Esophagus squamous epithelium (tissue), 5 donors: ENCODE measurements at places on chromosomes 6 and 20.

- no peak for DNase-seq
These were observed 193.2 kb downstream of the OGFRL1 start for GRCh38 chr6:71481801-71482200.

- no peak for DNase-seq
These were observed 33.3 kb upstream of the SYNDIG1 start for GRCh38 chr20:24436160-24436559.

GRCh38 chr6:54403096-54403495 is 94.9 kb downstream of the TINAG start:
- DNase-seq = no peak

DNA sequence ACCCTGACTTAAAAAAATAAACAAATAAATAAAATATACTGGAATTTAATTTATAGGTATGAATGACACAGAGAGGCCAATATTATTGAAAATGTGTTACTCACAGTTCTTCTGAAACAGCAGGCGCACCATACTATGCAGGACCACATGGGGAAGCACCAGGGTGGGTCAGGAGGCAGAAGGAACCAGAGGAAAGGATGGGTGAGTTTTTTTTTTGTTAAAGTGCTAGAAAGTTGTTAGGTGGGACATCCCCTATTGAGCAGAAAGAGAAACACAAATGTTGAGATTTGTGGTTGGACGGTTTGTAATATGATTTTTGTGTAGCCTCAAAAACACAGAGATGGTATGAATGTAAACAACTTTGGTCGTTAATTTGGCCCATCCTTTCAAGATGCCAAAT is 26.0 kb downstream of the PTPRA start:
- no peak for DNase-seq

- no peak for DNase-seq
These were observed 1.9 kb upstream of the NFKBIE start for GRCh38 chr6:44267252-44267651.

DNA sequence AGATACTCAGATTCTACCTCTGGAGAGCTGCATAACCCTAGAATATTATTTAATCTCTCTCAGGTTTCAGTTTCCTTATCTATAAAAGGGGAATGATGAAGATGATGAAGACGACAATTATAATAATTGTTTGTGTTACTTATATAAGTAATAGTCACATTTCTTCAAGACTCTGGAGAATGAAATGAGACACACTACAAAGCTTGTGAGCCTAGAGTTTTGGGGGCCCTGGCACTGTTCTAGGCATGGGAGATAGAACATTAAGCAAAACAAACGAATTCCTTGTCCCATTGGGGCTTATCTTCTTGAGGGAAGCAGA is 5.4 kb upstream of the ZNF217 start:
- DNase-seq = no peak

DNA sequence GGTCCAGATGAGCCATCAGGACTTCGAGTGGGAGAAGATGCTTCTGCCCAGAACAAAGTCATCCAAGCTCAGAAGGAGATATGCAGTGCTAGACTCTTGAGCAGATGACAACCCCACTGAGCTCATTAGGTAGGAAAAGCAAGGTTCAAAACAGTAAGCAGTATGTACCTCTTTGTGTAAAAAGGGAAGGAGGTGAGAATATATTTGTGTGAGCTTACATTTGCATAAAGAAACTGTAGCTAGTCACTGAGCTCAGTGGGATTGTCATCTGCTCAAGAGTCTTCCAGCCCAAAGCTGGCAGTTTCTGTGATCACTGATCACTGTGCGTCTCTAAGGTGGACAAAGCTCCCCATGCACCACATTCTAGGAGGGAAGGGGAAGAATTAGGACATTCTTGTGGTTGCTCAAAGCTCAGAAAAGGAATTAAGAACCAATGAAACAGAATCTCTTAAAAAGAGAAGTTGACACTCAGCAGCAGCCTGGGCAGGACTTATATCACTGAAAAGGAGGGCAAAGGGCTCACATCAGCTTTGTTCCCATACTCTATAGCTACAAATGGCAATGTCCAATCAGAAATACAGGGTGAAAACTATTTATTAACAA is 90.0 kb upstream of the MAFB start:
- DNase-seq = no peak

GRCh38 chr6:147033267-147033666 is 170.9 kb upstream of the STXBP5 start:
- no peak for DNase-seq

GRCh38 chr20:61434341-61434781 is 182.3 kb downstream of the CDH4 start:
- no peak for DNase-seq

DNA sequence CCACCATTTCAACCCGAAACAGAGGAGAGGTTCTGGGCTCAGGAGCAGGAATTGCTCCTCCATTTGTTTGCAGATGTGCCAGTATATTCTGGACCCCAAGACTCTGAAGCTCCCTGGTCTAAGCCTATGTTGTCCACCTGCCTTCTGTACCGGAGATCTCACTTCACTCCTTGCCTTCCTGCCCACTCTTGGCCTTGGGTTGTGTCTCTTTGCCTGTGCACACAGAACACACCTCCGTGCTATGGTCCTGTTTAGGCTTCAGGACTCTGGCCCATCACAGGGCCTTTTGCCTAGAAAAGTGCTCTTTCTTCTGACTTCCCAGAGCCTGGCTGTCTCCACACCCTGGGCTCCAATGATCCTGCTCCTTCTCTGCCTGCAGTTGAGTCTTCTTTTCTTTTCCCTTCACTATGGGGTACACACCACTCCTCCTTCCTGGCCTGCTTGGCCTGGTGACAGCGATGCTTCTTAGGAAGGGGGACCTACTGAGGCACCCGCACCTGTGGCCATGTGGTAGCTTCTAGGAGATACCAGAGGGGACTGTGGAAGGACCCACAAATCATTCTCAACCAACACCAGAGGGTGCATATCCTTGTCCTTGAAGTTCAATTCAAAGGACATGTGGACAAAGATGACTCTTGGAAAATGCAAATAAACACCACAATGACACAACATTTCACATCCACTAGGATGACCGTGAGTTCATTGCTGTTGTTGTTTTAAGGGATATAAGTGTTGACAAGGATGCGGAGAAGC is 75.1 kb downstream of the FOXA2 start:
- DNase-seq = no peak

- DNase-seq = no peak
These were observed 33.6 kb upstream of the CST7 start for GRCh38 chr20:24915440-24915839.

DNA sequence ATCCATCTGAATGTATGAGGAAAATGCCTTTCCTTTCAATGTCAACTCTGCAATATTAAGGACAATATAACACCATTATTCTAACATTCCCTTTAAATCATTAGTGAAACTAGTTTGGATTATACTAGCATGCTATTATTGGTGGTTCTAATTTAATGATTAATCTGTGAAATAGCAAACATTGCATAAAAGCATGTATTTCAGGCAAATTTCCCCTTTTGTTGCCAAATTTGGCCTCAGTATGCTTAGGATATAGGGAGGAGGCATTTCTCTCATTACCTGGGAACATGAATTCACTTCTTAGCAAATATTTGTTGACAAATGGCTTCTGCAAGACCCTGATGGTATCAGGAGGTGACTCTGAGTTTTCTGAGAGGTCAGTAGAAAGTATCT is 1.6 kb downstream of the TPMT start:
- no peak for DNase-seq

- no peak for DNase-seq
These were observed 175.8 kb upstream of the GGTLC1 start for GRCh38 chr20:24164360-24164759.

DNA sequence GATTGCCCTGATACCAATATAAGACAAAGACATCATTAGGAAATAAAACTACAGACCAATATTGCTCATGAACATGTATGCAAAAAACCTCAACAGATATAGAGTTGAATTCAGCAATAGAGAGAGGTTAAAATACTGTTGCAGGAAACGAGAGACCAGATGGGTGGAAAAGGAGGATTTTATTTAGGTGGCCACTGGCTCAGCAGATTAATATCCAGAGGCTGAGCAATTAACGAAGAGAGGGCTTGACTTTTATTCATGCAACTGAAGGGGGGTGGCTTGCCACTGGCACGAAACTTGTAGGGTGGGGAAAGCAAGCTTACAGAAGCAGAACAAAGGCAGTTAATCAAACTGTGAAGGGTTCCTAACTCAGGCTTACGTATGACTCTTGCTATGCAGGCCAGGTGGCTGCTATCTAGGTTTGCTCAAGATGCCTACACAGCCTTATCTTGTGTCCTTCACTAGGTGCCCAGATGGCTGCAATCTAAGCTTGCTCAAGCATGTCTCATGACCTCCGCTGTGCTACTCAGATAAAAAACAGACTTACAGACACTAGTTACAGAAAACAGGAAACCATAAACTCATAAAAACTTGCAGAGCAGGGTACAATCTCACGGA is 126.4 kb downstream of the MMUT start:
- no peak for DNase-seq

DNA sequence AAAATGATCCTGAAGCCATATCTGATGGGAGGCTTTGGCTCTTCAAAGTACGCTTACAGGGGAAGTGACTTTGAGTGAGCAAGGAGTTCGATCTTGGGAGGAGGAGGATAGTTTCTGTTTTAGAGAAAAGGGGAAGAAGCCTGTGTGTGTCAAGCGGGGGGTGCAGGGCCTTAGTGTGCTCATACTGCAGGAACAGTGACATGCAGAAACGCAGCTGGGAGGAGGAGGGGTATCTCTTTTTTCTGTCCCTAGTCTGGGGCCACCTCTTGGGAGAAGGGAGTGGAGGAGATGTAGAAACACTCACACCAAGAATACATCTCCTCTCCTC is 19.8 kb downstream of the SIRPD start:
- DNase-seq = peak; percentile 10

DNA sequence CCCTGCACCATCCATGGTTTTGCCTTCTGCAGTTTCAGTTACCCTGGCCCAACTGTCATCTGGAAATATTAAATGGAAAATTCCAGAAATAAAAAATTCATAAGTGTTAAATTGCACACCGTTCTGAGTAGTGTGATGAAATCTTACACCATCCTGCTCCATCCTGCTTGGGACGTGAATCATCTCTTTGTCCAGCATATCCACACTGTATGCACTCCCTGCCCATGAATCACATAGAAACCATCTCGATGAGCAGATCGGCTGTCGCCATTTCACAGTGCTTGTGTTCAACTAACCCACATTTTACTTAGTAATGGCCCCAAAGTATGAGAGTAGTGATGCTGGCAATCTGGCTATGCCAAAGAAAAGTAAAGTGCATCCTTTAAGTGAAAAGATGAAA is 105.9 kb upstream of the ID4 start:
- DNase-seq = no peak

- DNase-seq = no peak
These were observed 87.8 kb upstream of the ASCC3 start for GRCh38 chr6:100968949-100969348.

DNA sequence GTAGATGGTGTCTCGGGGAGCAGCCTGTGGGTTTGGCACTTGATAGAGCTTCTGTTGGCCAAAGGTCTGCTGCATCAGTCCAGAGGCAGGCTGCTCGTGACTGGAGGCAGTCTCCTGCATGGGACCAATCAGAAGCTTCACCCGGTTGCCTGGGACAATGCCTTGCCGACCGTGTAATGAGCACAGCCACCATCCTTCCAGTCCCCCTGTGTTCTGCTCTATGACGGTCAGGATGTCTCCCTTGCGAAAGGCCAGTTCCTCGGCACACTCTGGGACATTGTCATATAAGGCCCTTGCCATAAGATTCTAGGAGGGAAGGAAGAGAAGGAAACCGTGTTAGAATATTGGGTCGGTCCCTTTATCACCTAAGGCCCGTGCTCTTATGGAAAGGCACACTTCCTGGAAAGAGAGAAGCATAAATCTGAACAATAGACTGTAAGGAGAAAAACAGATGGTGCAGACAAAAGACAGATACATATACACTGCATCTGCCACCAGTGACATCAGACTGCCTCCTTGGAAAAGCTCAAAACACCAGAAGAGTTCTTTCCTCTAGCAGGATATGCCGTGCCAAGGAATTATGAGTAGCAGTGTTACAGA is 18.9 kb downstream of the NEDD9 start:
- DNase-seq = no peak

- DNase-seq = no peak
These were observed 4.0 kb upstream of the FOXS1 start for GRCh38 chr20:31849306-31849930.

DNA sequence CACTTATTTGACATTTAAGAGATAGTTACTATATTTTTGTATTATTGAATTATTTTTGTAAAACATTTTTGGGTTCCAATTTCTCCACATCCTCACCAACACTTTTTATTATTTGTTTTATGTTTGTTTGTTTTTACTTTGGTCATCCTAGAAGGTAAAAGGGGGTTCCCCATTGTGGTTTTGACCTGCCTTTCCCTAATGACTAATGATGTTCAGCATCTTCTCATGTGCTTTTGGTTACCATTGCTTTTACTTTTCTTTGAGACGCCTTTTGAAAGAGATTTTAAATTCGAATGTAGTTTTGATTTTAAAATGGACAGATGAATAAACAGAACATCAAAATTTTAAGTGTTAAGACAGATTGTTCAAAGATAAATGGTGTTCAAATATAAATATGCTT is 46.9 kb downstream of the AK9 start:
- no peak for DNase-seq

DNA sequence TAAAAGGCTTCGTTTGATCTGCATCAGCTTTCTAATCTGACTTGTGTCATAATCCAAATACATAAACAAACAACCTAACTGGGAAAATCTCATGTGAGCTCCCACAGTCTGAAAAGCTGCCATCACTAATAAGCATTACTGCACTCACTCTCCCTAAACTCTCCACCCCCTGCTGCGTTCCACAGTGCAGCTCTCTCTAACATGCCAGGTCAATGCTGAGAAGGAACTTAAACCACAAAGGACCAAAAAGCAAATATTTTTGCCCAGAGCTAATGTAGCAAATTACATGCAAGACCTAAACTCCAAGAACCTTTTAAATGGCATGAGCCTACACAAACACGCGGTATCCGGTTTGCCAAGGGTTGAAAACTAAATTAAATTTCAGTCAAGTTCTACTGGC is 542.3 kb upstream of the JARID2 start:
- DNase-seq = no peak

DNA sequence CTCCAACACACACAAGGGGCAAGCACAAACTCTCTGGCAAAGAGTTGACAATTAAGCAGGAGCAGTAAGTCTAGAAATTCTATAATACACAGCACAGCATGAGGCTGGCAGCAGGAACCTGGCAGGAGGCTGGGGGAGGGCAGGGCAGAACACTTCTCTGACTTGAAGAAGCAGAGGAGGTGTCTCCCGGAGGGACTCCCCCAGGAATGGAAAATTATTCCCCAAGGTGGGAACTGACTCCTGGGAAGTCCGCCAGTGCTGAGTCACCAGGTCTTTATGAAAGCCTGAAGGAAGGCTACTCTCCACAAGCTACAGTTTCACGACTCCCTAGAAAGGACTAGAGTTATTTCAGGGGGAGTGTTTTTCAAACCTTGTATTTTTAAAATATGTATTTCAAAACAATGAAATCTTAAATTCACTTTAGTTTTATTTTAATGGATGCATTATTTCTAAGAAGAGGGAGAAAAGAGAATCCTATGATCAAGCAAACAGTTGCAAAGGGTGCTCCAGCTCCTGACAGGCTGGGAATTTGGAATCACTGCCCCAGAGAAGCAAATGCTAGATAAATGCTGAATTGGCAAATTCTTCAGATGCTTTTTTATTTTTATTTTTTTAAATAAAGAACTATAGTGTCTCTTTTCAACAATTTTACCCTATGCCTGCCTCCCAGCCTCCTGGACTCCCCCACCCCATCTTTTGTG is 192.8 kb downstream of the LY86 start:
- no peak for DNase-seq
